NCI-H146 (cell line): ENCODE measurements at places on chromosomes 13 and 19.

GRCh38 chr19:41529484-41530183 is 46.3 kb upstream of the CEACAM21 start:
- no peak for DNase-seq

DNA sequence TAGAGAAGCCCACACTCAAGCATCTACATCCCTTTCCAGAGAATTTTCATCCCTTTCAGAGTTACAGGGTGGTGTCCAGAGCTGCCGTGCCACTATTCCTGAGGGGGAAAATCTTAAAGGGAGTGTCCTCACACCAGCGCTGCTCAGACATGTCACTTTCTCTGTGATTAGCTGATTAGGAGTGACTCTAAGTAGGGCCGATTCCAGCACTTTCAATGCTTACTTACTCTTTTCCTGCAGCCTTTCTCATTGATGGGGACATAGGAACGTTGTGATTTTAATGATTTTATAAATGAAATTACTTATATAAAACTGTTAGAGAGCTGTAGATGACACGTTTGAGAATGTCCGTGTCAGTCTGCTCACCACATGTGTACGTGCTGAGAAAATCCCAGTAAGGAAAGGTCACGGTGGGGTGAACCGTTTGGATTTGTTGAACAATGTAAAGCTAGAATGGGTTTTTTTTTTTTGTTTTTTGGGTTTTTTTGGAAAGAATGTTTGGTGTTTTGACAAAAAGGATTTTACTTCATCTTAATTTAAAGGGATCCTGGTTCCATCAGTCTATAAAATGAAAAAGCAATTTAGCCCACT is 56.6 kb upstream of the SPATA13 start:
- no peak for DNase-seq

DNA sequence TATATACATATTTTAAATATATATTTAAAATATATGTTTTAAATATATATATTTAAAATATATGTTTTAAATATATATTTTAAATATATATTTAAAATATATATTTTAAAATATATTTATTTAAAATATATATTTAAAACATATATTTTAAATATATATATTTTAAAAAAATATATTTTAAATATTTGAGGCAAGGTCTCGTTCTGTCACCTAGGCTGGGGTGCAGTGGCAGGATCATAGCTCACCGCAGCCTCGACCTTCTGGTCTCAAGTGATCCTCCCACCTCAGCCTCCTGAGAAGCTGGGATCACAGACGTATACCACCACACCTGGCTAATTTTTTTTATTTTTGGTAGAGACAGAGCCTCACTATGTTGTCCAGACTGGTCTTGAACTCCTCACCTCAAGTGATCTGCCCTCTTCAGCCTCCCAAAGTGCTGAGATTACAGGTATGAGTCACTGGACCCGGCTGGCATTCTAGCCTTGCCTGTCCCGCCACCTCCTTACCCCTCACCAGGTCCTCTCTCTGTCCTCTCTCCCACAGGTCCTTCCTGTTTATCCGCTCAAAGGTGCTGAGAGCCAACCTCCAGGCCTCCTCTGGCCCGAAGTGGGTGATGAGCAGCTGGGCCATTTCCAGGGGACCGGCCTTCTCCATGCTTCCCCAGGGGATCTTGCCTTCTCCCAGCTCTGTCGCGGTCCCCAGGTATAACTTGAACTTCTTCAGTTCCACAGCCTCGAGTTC is 564 bp downstream of the NLRP12 start:
- no peak for DNase-seq

- no peak for DNase-seq
Measured at GRCh38 chr13:53092931-53093330, 64.3 kb downstream of the OLFM4 start.

GRCh38 chr19:39362682-39363657 is 20.7 kb downstream of the SAMD4B start:
- DNase-seq = no peak

GRCh38 chr19:4447327-4448146 is 10.1 kb downstream of the UBXN6 start:
- no peak for DNase-seq

DNA sequence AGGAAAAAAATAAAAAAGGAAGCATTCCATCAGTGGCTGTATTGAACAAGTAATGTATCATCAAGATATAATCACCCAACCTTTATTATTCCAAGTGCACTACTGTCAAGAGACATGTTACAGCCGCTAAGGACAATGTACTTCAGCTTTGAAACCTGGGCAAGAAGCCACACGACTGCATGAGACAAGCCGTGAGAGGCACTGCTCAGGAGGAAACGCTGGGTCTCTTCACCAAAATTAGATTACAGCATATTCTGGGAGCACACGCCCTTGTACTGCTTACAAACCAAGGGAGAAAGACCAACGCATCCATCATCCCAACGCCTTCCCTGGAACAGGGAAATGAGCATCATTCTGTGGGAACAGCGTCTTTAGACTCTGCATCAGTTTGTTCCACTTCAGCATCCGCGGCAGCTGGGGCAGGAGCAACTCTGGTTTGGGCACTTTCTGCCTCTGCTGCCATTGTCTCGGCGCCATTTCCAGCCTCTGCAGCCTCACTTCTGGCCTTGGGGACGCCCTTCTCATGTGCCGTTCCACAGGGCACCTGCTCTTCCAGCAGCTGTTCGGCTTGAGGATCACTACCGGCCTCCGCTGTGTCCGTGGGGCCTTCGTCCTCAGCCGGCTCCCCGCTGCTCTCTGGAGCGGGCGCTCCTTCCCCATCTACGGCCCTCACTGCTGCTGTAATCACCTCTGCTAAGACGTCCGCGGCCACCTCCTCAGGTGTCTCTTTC is 22.4 kb upstream of the BRD4 start:
- DNase-seq = no peak

DNA sequence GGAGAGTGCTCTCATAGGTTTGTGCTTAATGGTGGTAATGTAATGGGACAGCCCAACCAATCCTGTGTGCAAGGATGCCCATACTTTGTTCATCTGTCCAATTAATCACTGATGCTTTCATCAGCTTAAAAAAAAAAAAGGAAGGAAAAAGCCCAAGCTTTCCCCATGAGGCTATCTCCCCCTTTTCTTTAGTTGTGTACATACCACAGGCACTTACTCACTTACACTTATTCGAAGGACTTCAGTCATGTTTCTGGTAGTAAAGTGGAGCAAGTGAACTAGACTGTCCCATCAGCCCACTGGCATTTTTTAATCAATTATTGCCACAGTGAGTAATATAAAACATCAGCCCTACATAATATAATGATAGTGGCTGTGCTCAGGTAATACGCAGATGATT is 183.5 kb upstream of the UFM1 start:
- DNase-seq = no peak

- DNase-seq = no peak
Measured at GRCh38 chr13:51009597-51009996, 100.0 kb downstream of the RNASEH2B start.

- no peak for DNase-seq
Measured at GRCh38 chr19:29841209-29841558, 29.4 kb downstream of the CCNE1 start.

DNA sequence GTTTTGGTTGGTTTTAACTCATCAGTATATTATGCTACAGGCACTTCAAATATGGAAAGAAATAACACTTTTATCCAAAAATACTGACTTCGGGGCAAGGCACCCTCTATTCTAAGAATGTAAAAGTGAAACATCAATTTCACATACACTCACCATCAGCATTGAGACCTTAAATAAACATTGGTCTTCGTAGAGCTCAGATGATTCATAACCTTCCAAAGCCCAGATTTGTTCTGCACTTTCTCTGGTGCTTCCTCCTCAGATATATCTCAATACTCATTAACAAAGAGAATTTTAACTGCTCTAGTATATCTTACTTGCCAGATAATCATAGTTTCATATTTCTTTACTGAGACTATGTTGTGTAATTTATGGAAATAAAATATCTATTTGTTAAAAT is 794.3 kb downstream of the LIG4 start:
- DNase-seq = no peak

DNA sequence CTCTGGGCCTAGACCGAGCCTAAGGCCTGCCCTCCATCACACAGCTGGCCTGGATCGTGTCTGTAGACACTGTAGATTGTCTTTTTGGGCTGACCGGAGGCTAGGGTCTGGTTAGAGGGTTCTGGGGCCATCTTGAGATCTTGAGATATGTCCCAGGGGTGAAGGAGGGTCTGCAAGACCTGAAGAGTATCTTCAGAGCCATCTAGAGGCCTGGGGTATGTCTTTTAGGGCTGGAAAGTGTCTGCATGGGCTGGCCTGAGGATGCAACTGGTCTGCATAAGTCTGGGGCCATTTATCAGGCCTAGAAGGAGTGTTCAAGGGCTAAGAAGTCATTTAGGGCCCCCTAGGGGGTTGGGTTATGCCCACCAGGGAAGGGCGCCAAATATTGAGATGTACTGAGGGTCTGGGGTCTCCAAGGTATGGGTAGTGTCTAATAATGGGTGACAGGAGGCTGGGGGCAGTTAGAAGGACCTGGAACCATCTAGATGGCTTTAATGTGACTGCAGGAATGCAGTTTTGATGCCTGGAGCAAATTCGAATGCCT is 555 bp downstream of the SCAF1 start:
- DNase-seq = no peak

- DNase-seq = no peak
Measured at GRCh38 chr13:62418376-62418775, 1002.7 kb upstream of the PCDH20 start.

- DNase-seq = no peak
Measured at GRCh38 chr13:110702591-110703526, 3.1 kb downstream of the CARS2 start.

GRCh38 chr13:70959035-70959775 is 851.0 kb upstream of the KLHL1 start:
- DNase-seq = peak; percentile 33

DNA sequence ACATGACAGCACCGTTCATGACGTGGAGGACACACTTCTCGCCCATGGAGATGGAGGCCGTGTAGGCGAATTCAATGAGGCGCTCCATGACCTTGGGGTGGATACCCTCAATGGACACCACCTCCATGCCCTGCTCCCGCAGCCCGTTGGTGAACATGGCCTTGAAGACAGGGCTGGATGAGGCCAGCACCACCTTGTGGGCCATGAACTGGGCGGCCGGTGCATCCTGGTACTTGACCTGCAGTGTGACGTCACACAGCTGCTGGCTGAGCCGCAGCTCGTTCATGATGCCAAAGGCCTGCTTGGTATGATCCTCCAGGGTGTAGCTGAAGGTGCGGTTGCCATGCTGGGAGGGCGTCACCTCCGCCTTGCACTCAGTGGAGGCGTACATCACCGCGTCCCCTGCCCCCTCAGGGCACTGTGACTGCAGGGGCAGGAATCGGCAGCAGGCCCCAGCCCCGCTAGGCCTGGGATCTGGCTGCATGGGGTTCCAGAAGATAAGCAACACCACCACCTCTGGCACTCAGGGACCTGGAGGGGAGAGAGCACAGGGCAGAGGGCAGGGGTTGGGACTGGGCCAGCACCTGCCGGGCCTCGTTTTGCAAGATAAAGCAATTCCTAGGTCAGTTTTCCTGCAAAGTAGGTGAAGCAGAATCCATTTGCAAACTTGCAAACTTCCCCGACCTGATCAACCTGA is 3.5 kb downstream of the KEAP1 start:
- DNase-seq = no peak

DNA sequence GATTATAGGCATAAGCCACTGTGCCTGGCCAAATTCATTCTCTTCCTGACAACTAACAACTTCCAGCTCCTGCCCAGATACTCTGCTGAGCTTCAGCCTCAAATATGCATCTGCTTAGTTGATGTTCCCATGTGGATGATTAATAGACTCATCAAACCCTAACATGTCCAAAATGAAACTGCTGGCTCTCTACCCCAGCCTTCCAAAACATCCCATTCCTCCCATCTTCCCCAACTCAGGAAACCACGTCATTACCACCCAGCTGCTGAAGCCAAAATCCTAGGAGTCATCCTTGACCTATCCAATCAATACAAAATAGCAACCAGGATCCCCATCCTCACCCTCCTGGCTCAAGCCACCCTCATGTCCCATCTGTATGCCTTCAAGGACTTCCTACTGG is 20.9 kb downstream of the POU2F2 start:
- DNase-seq = no peak

DNA sequence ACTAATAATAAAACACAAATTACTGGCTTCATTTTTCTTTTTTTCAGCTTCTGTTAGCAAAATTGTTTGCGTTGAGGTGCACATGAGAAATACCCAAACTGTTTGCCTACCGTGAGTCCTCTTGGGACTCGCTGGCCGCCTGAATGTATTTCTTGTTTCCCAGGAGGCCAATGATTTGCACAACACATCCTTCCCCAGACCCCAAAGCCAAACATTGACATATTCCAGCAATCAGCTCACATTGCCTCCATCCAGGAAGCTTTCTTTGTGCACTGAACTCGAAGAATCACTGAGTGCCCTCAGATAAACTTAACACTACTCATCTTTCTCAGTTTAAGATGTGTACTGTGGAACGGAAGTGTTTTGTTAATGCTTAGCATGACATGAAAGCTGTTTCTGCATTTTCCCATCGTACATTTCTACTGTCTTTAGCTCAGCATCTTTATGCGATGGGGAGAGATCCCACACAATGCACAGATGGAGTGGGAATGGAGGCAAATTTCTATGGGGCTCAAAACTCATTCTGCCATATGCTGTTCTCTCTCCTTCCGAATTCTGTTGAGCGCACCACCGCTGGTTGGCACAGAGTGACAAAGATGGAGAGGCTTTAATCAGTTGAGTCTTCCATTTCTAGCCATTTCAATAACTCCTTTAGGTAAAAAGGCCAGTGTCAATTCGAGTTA is 399.5 kb downstream of the RFC3 start:
- DNase-seq = no peak

DNA sequence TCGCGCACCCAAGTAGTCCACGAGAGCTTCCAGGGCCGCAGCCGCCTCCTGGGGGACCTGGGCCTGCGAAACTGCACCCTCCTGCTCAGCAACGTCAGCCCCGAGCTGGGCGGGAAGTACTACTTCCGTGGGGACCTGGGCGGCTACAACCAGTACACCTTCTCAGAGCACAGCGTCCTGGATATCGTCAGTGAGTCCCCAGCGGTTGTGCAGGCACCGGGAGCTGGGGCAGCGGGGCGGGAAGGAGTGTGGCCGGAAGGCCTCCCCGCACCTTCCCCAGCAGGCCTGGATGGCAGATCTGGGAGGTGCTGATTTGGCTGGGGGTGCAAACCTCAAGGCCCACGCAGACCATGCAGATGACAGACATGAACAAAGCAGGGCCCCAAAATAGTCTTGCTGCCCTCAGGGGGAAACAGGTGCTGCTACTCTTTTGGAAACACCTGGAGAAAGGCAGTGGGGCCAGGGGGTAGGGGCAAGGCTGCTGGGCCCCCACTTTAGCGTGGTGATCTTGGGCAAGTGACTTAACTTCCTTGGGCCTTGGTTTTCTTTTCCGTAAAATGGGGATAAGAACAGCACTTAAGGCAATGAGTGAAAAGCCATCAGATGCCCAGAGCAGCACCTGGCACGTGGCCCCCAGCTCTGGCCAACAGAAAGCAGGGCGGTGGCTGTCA is 4.0 kb downstream of the MAG start:
- DNase-seq = no peak

DNA sequence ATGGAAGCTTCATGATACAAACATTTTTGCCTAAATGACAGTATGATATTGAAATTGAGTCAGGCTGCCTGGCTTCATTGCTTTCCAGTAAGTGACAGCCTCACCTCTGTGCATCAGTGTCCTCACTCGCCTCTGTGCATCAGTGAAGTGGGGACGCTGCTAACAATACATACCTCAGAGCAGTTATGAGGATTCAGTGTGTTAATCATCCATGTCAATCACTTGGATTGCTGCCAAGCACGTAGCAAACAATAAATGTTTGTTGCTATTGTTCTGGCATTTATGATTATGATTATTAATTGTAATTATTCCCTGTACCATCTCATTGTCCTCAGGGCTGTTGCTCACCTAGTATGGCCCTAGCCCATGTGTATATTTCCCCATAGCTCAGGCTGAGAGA is 8.8 kb downstream of the PPP2R1A start:
- no peak for DNase-seq
